Right ventricle myocardium superior (tissue), 1 donor: ENCODE measurements at places on chromosomes 4 and X. TPM values are rescaled to one million over a fixed set of nuclear protein-coding genes. Genes with fewer than 3 reads are reported as not detected.
A peak's percentile ranks its signal among the peaks of the same experiment; 100 is the strongest.

DNA sequence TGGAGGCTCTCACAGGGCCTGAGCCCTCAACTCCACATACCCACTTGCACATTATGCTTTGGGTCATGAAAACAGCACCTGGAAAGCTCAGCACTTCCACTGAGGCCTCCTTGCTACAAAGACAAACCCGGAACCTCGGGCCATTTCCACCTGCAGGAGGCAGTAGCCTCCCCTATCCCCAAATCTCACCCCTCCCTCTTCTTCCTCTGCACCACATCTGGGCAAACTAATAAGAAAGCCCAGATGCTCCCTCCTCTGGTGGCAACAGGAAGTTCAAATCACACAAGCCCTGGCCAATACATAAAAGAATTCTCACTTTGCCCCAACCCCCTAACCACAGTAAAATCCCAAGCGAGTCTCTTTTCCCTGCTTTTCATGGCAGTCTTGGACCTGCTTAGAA lies 136.4 kb downstream of the MAPK10 start:
- DNase-seq, result no peak

DNA sequence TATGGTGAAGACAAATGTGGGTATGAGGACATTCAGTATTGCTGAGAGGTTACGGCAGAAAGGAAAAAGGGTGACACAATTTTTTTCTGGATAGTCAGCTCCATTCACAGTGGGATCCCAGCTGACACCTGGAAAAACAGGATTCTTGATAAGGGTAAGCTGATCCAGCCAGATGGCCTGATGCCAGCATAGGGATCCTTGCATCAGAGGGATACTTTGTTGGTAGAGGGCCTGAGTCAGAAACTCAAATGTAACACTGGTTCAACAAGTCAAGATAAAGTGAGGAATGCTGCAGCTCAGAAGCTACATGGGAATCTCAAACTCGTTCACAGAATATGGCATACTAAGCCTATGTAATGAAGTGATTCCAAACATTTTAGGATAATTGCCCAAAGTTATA lies 726.7 kb downstream of the C4orf33 start:
- DNase-seq, result no peak

The ARR3 gene
- not detected for total RNA-seq

DNA sequence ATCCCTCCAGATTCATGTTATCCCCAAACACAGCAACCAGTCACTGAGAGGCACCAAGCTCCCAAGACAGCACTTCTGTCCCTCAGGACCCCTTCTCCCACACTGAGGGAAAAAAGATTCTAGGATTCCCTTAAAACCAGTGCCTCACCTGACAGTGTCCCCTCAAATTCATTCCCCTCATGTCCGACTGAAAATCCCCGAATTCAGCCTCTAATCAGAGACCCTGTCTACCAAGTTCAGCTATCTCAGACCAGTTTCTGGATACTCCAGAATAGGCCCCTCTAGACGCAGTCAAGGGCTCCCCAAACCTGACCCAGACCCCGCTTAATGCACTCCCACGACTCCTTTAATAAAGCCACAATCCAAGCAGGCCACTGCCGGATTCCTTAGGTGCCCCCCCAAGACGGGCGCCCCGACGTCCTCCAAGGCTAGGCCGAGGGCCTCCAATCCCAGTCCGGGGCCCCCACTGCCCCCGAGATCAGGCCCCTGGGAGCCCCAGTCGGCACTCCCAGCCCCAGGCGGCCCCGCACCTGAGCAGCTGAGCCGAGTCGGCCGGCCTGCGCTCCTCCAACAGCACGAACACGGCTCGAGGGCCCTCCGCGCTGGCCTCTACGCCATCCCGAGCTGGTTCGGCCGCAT lies 457 bp downstream of the TFE3 start:
- DNase-seq, result no peak

- no peak for DNase-seq
Measured at GRCh38 chr4:16695896-16696295, 202.5 kb downstream of the LDB2 start.

DNA sequence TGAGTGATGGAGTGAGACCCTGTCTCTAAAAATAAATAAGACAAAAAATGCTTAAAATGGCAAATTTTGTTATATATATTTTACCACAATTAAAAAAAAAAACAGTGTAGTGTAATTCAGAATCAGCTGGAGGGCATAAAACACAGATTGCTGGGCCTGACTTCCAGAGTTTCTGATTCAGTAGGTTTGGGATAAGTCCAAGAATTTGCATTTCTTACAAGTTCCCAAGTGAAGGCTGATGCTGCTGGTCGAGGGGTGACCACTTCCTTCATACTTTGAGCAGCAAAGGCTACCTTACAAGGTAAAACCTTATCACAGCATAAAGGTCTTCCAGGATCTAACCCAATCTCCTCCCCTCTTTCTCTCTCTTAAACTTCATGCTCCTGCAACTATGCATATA lies 40.7 kb downstream of the KLHL8 start:
- no peak for DNase-seq

- no peak for DNase-seq
Measured at GRCh38 chr4:124640022-124640730, 72.4 kb downstream of the ANKRD50 start.

The SSX4 gene
- total RNA-seq, result not detected

The CT45A2 gene
- not detected for total RNA-seq

The NPY5R gene
- total RNA-seq, result not detected

The USP17L30 gene
- total RNA-seq, result not detected

DNA sequence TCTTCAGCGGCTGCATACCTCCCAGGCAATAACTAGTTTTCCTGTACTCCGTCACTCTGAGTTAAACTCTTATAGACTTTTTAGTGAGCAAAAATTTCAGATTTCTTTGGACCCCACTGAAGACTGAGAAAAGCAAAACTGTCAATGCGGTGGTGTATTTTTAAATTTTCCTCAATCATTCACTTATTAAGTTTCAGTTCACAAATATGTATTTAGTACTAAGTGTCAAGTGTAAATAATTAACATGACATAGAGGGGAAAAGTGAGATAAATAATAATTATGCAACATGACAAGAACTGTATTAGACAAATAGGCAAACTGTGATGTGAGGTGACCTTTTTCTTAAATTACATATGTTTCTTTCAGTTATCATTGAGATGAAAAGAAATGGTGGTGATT lies 124.4 kb downstream of the NAF1 start:
- no peak for DNase-seq

GRCh38 chr4:86300516-86300915 lies 59.3 kb downstream of the MAPK10 start:
- no peak for DNase-seq

GRCh38 chr4:151013491-151013890 lies 1.6 kb downstream of the LRBA start:
- DNase-seq, result no peak

DNA sequence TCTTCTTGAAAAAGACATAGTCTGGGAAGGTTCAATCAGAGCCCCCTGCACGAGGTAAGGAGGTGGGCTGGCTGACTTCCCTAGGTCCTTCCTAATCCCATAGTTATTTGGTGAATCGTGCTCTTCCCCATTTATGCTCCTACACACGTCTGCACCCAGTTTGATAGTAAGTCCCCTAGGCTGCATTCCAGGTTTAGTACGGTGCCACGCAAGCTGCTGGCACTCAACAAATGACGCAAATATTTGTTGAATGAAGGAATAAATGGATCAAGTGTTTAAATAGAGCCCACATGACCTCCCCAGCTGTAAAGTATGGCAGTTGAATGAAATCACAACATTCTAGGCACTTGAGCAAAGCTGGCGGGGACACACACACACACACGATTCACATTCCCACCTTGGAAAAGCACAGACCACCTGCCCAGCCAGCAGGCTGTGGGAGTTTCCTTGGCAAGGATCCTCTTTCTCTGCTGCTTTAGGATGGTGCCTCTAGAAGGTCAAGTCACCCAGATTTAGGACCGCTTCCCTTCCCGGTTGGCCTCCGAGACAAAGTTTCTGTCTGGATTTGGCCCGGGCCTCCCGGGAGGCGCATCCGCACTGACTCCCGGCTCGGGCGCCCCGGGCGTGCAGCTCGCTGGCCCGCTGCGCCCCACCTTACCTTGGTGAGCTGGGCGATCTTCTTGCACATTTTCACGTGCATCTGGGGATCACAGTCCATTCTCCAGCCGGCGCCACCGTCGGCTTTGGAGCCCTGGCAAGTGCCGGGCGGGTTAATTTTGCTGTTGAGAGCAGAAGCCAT lies 721 bp downstream of the FAM184B start:
- DNase-seq, result no peak

The POU4F2 gene
- total RNA-seq, result not detected

- DNase-seq, result peak; percentile 54
Measured at GRCh38 chr4:15250021-15250441, 177.8 kb upstream of the C1QTNF7 start.

- DNase-seq, result no peak
Measured at GRCh38 chr4:188934320-188934962, 795.2 kb downstream of the TRIML1 start.

The DCX gene
- not detected for total RNA-seq

The FDCSP gene
- not detected for total RNA-seq

DNA sequence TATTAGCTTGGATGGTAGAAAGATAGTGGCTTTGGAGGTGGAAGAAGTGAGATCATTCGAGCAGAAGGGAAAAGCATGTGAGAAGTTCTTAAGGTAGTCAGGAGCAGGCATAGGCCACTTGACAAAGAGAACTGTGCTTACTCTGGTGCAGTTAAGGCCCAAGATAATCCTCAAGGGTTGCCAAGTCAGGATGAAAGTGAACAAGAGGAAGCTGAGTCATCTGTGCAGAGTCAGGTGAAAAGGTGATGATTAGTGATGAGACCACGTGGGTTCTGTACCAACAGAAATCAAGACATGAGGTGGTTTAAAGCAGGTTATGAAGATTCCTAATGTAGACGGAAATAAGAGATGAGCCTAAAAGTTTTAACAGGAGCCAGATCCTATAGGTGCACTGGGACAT lies 369.8 kb downstream of the DTHD1 start:
- no peak for DNase-seq

GRCh38 chr4:88043001-88043400 lies 35.6 kb downstream of the PKD2 start:
- no peak for DNase-seq

The SAGE1 gene
- not detected for total RNA-seq

- DNase-seq, result no peak
Measured at GRCh38 chrX:19560611-19561010, 45.3 kb upstream of the MAP3K15 start.

The TBC1D8B gene
- total RNA-seq, result 1.9 TPM

- DNase-seq, result no peak
Measured at GRCh38 chr4:100113732-100114131, 76.5 kb downstream of the DDIT4L start.

GRCh38 chr4:16224264-16225166 lies 1.8 kb downstream of the TAPT1 start:
- DNase-seq, result no peak

DNA sequence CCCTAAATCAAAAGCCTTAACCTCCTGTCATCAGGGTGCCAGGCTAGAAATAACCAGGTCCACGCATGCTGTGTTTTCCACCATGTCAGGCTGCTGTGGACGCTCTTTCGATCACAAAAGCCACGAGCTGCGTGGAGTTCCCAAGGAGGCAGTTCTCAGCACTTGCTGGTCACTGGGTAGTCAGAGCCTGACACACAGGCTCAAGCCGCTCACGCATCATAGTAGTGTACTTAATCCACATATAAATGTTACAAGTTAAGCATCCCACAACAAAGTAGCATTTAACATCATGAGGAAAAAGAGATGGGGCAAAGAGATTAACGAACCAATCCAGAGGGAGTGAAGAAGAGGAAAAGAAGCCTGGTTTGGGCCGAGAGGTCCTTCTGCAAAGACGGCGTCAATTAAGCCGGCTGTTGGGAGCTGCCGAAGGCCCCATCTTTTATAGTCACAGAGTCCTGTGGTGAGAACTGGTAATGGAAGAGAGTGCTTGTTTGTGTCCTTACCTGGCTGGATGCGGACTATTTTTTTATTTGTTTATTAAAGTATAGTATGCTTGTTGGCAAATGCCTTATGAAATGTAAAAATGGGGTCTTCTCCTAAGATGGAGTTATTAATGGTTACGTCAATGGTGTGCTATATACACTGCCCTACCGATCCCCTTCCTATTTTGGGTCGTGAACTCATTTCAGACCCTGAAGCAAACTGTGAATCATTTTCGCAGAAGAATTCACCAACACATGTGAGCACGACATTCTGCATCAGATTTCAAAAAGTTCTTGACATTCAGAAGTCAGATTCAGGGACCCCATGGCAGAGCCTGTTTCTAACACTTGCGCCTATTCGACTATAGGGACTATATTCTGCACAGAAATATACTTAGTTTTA lies 675 bp downstream of the PRIMPOL start:
- peak; percentile 46 for DNase-seq

DNA sequence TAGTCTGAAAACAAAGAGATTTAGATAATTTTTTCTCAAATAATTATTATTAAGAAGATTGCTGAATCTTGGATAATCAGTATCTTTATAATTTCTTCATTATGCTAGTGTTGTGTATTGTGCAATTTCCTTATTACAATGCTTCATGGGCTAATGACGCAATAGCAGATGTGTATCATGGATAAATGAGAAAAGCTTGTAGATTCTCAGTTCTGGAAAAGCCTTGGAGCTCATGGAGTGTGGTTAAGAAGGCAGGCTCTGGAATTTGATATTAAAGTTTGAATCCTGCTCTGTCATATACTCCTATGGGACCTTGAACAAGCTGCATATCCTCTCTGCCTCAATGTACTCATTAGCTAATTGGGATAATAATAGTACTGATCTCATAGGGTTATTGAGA lies 18.9 kb upstream of the CXCL8 start:
- DNase-seq, result no peak

DNA sequence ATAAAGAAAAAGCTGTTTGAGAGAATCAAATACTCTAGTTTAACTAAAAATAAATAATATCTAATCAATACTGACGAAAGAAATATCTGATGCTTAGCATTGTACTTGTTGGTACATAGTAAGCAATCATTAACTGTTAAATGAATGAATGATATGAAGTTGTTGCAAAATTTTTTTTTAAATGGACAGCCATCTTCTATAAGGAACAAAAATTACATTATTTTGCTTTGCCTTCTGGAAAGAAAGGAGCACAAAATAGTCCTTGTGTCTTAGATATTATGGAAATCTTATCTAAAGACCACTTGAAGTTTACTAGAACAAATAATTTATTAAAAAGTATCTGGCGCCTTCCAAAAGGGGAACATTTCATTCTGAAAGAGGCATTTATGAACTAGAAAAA lies 4.5 kb downstream of the NFKB1 start:
- no peak for DNase-seq

DNA sequence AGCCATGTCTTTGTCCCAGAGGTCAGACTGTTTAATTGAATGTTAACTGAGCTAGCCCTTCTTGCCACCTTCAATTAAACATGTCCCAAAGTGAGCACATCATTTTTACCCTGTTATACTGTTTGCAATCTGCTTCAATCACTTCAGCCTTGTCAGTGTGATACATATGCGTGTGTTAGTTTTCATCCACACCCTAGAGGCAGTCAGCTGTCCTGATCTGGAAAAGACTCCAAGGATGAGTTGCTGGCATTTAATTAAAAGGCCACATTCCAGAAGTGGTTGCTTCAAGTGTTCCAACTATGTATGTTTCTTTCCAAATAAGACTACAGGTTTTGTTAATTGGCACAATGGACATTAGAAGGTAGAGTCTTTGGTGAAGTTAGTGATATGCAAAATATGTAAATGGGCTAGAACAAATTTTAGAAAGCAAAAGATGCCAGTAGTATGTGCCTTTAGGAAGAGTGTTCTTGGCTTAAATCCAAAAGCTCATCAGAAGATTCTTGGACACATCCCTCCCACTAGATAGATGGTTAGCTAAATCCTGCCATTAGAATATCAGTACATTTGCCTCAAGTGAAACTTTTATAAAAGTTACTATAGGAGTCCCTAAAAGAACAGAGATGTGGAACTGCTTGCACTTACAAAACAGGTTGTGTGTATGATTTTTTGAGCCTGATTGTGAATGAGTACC lies 79.5 kb upstream of the SLIT2 start:
- no peak for DNase-seq

The FRG2 gene
- total RNA-seq, result not detected

- no peak for DNase-seq
Measured at GRCh38 chrX:70043685-70044084, 6.1 kb downstream of the AWAT2 start.
